Bronchial epithelial cell (primary cell): ENCODE measurements at places on chromosomes 11 and 22. TPM values are rescaled to one million over a fixed set of nuclear protein-coding genes. Genes with fewer than 3 reads are reported as not detected.

DNA sequence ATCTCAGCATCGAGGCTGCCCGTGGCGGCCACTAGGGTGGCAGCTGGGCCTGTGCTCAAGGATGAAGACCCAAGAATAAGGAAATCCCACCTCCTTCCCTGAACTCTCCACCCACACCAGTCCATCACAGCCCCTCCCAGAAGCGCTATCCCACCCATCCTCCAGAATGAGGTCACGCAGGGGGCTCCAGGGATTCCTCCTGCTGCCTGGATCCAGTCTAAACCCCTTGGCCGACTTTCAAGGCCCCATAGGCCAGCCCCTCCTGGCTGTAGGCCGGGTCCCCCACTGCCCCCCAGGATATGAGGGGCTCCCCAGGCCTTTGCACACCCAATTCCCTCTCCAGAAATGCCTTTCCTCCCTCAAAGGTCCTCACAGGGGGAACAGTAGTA is 19.0 kb upstream of the SCGB1A1 start:
- no peak for DNase-seq

DNA sequence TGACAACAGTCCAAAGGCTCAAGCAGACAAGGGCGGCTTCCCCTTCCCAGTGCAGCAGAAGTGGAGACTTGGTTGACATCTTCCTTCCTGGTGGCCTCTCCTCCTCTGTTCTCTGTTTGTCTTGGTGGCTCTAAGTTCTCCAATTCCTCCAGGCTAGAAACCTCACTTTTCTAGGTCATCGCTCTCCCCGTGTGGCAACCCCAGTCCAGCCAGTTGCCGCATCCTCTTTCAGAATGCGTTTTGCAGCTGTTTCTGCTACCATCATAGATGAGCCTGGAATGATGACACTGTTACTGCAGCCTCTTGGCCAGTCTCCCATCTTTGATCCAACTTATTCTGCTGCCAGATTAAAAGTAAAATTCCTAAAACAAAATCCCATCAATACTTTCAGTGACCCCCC is 201.5 kb downstream of the TRIM29 start:
- no peak for DNase-seq

The KMT2A gene
- total RNA-seq, result 14.0 and 20.6 TPM in 2 replicates

The NXPE4 gene
- not detected in 2 replicates for total RNA-seq

DNA sequence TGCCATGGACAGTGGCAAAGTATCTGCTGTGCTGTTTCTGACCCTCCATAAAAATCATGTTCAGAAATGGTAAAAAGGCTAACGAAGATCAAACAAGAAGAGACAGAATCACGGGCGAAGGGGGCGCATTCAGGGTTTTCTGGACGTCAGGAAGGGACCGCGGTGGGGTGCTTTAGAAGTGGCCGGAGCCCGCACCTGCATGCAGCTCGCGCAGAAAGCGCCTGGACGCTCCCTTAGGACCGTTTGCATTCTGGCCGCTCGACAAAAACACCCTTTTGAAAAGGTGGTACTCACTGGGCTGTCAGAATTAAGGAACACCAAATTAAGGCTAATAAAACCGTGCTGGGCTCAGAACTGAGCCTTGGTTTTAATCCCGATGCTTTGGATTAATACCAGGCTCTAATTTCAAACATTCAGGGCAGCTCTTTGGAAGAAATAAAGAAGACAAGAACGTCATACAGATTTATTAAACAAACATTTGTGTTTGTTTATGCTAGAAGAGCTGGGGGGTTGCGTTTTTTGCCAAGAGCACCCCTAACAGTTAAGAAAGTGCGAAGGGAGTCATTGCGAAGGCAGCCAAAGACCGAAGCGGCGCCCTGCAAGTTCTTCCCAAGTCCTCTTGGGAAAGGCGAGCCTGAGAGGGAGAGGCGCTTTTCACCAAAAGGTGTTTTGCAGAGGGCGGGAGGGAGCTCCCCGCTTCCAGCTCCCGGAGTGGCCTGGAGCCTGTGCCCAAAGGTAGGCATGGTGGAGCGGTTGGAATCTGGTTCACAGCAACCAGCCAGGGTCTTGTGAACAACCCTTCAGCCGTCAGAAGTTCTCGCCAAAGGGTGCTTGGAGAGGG is 47.7 kb upstream of the DBX1 start:
- no peak for DNase-seq

DNA sequence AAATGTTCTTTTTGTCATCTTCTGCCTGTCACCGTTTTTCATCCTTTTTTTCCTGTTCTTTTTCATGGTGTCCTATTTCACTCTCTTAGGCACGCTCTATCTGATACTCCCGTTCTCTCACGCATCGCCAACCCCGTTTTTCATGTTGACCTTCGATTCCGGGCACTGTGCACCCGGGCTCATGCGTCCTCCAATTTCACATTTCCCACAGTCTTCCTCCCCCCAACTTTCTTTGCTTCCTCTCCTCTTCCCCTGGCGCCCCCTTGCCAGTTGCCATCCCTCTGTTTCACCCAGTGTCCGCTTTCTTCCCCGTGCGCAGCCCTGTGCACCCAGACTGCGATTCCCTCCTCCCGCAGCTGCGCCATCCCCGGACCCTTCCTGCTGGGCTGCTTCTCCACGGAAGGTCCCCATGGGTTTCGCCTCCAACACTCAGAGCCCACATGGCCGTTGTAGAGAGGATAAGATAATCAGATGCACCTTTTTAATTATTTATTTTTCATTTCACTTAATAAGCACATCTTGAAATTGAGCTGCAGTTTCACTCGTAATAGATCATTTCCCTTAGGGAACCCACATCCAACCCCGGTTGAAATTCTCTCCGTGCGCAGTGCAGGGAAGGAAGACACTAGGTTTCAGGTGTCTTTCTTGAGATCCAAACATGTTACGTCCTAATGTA is 791.1 kb downstream of the NTM start:
- DNase-seq, result no peak

The OR52I1 gene
- total RNA-seq, result not detected in 2 replicates

The EXPH5 gene
- total RNA-seq, result 7.6 and 22.3 TPM in 2 replicates

GRCh38 chr11:59691156-59691555 is 22.3 kb upstream of the PATL1 start:
- DNase-seq, result no peak

DNA sequence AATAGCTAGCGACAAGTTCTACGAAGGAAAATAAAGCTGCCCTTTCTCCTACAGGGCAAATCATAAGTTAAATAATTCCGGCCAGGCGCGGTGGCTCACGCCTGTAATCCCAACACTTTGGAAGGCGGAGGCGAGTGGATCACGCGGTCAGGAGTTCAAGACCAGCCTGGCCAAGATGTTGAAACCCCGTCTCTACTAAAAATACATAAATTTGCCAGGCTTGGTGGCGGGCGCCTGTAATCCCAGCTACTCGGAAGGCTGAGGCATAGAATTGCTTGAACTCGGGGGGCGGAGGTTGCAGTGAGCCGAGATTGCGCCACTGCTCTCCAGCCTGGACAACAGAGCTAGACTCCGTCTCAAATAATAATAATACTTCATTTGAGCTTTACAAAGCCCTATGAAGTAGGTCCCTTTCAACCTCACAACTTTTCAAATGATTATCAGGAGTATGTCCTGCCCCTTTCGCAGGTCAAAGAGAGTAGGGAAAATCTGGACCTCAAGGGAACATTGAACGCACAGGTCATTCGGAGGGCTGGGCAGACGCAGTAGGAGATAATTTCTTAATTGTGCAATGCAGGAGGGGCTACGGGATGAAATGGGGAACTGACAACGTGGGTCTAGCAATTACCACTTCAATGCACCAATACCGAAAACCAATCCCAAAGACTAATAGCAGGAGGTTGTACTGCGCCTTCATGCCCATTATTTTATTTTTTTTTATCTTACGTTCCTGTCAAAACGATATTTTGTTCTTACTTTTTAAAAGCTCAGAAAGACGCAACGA is 590 bp downstream of the COMMD9 start:
- no peak for DNase-seq
